Activated T-cell treated with anti-CD3 and anti-CD28 coated beads for 24 hours (primary cell): ENCODE measurements at places on chromosomes 11 and 22.

DNA sequence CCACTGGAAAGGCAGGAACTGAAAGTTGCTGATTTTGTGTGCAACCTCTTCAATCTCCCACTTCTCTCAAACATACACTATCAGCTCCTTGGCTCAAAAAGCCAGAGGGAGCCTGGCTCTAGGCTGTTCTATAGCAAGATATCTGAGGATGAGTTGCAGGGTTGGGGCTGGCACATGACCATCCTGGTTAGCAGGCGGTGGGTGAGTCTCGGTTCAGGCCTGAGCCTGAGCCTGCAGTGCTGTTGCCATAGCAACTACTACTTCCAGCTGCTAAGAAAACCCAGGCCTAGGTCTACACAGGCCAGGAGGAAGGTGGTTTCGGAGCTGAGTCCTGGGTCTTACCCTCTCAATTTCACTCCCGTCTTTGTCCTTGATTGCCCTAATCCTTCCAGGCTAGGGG, 39.0 kb downstream of the CWC15 start:
- DNase-seq: no peak

DNA sequence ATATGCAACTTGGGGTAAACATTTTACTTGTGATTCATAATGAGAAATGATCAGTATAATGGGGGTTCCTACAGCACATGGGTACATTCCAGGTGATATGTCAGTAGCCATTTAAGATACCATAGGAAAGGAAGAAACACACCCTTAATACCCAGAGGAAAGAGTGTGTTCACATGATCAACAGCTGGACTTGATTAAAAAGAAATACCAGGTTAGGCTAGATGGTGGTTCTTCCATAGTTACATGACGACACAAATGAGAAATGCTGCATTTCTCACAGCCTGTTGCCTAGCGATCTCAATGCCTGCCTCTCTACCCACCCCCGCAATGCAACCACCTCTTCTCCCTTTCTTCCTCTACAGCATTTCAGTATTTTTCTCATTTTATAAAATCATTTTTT, 96.8 kb downstream of the TTC28 start:
- no peak for DNase-seq

DNA sequence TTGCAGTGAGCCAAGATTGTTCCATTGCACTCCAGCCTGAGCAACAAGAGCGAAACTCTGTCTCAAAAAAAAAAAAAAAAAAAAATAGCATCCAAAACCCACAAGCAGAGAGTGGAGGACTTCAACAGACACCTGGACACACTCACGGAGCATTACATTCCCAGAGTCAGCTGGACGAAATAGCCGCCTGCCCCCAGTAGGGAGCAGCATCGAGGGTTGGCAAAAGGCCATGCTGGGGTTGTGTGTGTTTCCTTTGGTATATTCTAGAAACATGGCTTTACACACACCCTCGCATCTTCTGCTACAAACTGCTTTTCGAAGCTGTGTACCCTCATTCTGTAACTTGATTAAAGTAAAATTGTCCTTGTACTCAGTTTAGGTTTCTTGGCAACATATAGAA, 5.3 kb downstream of the ADA2 start:
- peak; percentile 25 for DNase-seq

GRCh38 chr11:65382804-65383368, 440 bp upstream of the SLC25A45 start:
- no peak for DNase-seq

DNA sequence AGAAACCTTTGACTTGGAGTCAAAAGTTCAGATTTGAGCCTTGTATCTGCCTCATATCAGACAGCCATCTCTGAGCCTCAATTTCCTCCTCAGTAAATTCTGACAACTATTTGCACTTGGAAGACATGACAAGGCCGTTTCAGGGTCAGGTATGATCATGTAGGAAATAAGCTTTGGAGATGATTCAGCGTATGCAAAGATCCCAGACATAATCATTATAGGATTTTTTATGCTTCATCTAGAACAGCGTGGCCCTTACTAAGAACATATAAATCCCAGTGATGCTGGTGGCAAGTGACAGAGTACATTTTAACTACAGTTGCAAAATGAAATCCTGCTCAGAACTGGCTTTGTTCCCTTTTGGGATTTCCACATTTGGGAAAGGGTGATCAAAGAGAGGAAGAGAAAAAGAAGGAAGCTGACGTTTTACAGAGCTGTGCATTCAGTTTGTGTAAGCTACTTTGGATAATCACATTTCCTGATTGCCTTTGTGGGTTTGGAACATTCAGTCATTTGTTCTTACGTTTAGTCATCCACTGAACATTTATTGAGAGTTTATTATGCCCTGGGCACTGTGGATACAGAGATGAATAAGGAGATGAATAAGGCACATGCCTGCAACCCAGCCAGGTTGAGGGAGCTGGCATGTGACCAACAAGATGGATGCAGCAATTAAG, 81.9 kb upstream of the HEPHL1 start:
- DNase-seq: no peak

DNA sequence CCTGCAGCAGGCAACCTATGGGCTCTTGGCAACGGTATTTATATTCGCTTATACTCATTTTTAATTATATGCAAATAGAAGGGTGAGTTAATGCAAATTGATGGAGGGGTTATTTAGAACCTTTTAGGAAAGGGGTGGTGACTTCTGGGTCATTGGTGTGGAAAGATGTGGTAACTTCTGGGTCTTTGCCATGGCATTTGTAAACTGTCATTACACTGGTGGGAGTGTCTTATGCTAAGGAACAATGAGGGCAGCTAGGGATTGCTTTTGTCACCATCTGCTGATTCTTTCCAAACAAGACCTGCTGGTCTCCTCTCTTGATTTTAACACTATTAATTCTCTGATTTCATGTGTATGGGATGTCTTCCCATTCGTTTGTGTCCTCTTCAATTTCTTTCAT, 11.7 kb upstream of the KAT5 start:
- DNase-seq: no peak

- DNase-seq: peak; percentile 90
These were observed 4.5 kb upstream of the NCF4 start for GRCh38 chr22:36856121-36856791.

GRCh38 chr11:71929491-71929890, 645 bp downstream of the RNF121 start:
- no peak for DNase-seq

DNA sequence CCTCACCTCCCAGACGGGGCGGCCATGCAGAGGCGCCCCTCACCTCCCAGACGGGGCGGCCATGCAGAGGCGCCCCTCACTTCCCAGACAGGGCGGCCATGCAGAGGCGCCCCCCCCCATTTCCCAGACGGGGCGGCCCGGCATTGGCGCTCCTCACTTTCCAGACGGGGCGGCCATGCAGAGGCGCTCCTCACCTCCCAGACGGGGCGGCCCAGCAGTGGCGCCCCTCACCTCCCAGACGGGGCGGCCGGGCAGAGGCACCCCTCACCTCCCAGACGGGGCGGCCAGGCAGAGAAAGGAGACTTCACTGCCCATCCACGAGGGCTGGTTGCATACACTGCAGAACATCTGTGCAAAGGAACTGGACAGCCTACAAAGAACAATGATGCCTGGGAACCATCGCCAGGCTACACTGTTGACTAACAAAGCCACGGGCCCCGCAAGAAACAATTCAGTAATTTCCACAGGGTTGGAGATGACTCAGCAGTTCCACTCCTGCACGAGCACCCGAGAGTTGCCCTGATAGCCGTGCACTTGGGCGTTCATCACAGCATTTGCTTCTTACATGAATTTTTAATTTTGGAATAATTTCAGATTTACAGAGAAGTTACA, 58.7 kb downstream of the CTTN start:
- no peak for DNase-seq

DNA sequence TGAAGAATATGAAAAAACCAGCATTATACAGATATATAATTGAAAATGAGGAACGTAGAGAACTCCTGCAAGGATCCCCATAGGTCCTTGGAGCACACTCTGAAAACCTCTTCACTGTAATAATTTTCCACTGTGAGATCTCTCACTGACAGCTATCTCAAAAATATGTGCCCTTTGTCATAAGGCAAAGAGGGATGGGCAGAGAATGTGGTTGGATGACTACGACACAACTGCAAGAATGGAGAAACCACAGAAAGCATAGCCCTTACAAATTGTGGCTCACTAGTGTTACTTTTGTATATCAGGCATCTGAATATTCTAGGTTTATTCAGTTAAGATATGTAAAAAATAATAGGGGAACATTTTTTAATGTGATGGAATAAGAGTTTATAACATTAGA, 7.9 kb upstream of the CTSC start:
- DNase-seq: no peak

DNA sequence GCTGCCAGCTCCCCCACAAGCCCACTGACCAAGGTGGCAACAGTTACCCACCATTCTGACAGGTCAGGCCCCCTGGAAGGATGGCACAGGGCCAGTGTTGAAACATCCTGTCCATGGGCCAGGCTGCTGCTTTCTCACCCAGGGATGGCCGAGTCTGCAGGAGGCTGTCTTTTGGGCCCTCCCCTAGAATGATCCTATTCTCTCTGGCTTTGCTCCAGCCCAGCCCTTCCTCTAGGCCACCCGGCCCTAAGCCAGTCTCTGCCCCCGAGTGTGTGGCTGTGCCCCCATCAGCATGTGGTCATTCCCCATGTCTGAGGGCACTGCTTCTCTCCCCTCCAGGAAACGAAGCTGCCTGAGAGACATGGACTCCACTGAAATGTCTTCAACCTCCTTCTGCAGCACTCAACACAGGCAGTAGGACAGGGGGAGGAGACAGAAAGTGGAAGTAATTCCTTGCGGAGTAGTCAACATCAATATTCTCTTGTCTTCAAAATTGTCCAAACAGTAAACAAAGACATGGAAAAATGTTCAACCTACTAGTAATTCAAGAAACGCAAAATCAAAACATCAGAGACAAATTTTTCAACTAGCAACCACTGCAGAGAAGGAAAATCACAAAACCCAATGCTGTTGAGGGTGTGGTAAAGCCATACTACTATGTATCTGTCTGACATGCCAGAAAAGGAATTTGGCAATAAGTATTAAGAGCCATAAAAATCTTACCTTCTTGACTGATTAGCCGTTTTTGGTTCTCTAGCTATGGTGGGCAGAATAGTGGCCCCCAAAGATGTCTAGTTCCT, 5.1 kb upstream of the SCARF2 start:
- no peak for DNase-seq

DNA sequence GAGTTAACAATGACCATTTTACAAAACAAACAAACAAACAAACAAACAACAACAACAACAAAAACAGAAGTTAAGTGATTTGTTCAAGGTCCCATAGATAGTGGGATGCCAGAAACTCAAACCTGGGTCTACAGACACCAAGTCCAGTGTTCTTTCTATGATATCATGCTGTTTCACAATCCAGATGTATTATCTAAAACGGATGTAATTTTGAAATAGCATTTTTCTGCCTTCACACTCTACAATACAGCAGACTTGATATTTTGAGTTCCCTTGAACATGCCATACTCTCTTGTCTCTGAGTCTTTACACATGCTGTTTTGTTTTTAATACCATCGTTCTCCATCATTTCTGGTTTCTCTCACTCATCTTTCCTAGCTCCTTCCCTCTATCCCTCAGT, 104.5 kb downstream of the RELT start:
- no peak for DNase-seq

DNA sequence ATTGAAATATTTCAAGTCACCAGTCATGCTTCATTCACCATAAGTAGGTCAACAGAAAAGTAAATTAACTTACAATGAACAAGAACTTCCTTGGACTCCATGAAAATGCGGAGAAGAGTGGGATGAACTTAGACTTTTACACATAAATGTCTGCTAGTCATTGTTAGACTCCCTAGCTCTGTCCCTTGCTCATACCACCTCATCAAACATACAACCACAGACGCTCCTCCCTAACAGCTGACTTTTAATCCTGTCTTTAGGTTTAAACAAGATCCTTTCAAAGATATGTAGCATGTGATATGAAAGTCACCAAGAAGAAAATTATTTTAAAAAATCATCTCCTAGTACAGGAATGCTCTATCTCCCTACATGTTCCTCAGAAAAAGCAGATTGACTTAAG, 248.1 kb downstream of the DLG2 start:
- no peak for DNase-seq
